ENCODE measurements at places on chromosomes 11 and 22.
A peak's percentile ranks its signal among the peaks of the same experiment; 100 is the strongest.

GRCh38 chr11:122707111-122707510, 51.6 kb downstream of the UBASH3B start:
- no peak for DNase-seq

DNA sequence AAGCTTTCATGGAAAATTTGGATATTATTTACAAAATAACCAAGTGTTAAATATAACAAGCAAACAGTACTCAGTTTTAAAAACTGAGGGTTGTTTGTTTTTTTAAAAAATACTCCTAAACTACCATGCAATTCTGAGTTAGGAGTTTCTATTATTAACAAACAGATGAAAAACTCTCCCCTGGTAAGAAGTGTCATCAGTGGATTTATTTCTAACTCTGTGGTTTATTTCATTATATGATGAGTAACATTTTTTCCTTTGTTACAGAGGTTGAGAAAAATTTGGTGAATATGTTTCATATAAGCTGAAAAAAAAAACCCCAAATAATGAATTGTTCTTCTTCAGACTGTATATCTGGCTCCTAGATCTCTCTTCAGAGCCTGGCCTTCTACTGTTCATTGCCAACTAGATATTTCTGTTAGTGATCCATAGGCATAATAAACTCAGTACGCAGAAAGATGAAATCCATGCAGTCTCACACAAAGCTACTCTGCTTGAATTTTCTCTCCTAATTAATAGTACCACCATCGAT, 29.4 kb upstream of the PDE3B start:
- no peak for DNase-seq

DNA sequence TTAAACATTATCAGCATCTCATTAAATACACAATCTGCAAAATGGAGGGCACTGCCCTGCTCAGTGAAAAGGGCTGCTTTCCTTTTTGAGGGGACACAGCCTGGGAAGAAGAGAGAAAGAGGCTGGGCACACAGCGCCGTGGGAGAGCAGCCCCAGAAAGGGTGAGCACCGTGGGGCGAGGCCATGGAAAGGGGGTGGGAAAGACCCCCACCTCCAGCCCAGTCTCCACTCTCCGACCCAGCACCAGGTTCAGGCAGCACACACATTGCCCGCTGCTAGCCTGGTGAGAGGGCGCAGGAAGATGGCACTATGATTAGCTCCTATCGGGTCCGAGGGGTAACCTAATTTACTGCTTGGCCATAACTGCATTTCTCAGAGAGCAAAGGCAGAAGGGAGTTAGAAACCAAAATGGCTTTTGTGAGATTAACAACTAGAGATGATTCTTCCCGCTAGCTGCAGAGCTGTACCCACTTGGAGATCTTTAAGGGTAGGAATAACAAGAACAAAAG, 104.0 kb upstream of the BID start:
- DNase-seq: no peak

DNA sequence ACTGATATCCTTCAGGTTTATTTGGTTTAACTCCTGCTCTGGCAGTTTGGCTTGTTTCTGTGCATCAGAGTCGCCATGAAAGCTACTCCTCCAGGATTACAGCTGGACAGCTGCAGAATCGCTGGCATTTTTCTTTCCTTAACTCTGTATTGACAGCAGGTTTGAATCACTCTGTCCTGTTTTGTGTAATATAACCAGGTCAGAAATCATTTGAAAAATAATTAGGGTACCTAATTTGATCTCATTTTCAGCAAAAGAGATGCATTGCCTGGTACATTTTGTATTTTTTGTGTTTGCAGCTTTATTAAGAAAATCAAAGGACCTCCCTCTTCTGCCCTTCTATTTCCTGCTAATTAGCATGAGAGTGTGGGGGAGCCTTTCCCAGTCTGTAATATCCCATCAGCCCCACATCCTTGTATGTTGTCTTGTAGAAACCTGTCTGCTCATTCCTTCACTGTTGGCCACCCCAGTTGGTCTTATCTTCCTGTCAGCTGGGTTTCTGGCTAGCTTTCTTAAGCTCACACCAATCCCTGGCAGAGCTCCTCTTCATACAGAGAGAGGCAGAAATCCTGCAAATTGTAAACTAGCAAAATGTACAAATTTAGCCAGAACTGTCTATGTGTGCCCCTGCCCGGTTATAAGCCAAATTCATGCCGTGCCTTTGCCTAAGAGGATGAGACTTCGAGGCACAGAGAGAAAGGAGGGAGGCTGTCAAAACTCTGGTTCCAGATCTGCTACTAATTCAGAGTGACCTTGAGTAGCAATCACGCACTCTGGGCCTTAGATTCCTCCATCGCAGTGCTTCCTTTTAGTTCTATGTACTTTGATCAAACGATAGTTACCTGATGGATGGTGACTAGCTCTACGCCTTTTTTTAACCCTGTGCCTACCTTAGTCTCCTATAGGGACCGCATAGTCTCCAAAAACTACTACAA, 200.6 kb downstream of the NAV2 start:
- no peak for DNase-seq

- peak; percentile 87 for DNase-seq
These were observed 57.9 kb upstream of the PARVA start for GRCh38 chr11:12319461-12319951.

Measured in NCI-H2107 (cell line).